ENCODE measurements at places on chromosomes 6 and 20.

GRCh38 chr6:63394656-63395308, 75.0 kb upstream of the LGSN start:
- DNase-seq = no peak

GRCh38 chr20:21074605-21075336, 31.4 kb downstream of the LINC00237 start:
- DNase-seq = no peak

GRCh38 chr6:38178584-38178886, 359.0 kb downstream of the ZFAND3 start:
- DNase-seq = no peak

DNA sequence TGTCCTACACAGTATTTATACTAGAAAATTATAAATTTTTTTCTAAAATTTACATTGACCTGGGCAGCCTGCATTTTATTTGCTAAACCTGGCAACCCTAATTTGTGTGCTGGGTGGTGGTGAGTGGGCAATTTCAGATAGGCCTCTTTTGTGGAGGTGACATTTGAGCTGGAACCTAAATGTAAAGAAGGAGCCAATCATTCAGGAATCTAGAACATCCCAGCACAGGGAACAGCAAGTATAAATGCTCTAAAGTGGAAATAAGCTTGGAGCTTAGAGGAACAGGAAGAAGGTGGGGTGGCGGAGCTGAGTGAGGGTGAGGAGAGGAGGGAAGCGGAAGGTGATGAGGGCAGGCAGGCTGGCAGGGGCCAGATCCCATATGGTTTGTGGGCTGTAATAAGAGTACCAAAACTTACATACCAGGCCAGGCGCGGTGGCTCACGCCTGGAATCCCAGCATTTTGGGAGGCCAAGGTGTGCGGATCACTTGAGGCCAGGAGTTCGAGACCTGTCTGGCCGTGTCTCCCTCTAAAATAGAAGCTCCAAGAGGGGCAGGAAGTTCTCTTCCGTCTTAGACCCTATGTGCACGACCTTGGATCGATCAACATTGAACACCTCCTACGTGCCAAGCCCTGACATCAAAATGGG, 549 bp upstream of the CSE1L start:
- DNase-seq = no peak

- DNase-seq = no peak
These were observed at the start of gene GJA1 for GRCh38 chr6:121435444-121436069. Gene GJA1, plus strand, starts transcription at chr6:121435646. Its CDS starts 11,202 bp downstream, at chr6:121446848.

GRCh38 chr6:100392423-100392822, 72.3 kb downstream of the SIM1 start:
- no peak for DNase-seq

DNA sequence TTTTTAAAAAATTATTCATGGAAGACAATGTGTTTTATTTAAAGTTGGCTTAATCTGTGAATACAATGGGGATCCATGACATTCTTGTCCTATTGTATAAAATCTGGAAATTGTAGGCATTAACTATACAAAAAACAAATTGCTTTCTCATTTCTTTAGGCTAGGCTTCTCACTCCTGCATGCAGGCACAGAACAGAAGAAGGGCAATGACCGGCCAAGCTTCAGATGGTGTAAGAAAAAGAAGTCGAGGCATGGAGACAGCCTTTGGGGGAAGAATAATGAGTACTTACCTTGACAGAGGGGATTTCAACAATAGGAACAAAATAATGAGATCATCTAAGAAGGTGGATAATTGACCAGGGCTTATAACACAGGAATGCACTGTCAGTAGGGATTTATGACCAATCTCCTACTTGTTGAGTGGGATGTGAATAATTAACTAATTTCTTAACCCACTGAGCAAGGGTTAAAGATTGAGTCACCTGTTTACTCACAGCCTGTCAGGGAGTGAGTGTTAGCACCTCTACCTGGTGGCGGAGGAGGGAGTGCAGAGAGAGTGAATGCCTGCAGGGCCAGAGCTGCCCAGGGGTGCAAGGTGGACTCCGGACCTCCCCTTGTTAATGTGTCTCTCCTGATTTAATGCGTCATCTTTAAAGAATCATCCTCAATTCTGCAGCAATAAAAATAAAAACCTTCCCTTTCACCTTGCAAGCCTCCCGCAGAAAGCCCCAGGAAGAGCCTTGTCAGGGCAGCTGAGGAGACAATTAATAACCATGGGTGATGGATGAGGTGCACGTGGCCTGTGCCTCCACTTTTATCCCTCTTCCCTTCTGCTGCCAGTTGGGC, 3.9 kb downstream of the SLC22A2 start:
- no peak for DNase-seq

DNA sequence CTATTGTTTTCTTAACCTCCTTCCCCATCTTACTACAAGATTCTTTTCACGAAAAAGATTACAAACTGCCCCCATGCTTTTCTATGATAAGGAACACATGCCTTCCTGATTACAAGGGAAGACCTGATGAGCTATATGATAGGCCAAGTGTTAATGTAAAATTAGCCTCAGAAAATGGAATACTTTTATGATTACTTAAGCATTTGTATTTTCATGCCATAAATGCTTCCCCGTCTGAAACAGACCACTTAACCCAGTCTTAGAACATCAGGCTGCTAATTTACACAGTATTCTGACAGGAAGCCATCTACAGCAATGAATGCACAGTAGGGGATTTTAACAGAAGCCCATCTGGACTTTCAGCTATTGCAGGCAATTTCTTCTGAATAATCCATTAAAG, 274.9 kb downstream of the HAO1 start:
- DNase-seq = no peak

DNA sequence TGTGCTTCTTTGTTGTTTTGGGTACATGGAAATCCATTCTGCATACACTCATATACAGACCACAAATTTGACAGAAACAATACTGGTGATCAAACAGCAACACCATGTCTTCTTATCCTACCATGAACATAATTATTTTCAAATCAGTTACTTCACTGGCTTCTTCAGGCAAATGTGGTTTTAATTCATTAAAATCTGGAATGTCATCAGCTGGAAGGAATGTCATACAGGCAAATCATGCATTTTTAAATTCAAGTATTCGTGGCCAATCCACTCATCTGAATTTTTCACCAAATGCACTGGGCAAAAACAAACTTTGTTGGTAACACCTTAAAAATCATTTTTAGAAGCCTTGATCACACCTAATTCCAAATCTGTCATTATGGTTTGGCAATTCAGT, 59.3 kb downstream of the KIF6 start:
- DNase-seq = no peak

- DNase-seq = no peak
These were observed 99.3 kb downstream of the PFDN4 start for GRCh38 chr20:54306985-54307710.

DNA sequence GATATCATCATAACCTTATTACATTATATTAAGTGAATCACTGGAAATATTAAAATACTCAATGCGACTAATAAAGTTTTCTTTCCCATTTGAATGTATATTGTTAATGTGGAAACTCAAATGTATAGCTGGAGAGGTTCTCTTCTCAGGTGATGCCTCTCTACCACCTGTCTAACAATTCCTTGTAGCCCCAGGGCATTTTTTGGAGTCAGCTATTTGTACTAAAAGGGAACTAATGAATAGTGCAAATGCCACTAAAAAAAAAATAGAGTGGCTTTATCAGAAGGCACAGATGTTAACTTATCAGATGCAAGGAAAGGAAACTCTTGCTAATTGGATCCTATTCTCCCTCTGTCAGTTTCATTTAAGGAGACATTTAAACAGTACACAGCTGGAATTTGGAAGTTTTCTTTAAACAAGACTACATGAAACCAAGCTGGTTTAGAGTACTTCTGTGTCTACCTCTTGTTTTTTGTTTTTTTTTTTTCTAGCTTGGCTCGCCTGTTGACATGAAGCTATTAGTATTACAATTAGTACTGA, 897.0 kb upstream of the SLC35B3 start:
- DNase-seq = no peak

DNA sequence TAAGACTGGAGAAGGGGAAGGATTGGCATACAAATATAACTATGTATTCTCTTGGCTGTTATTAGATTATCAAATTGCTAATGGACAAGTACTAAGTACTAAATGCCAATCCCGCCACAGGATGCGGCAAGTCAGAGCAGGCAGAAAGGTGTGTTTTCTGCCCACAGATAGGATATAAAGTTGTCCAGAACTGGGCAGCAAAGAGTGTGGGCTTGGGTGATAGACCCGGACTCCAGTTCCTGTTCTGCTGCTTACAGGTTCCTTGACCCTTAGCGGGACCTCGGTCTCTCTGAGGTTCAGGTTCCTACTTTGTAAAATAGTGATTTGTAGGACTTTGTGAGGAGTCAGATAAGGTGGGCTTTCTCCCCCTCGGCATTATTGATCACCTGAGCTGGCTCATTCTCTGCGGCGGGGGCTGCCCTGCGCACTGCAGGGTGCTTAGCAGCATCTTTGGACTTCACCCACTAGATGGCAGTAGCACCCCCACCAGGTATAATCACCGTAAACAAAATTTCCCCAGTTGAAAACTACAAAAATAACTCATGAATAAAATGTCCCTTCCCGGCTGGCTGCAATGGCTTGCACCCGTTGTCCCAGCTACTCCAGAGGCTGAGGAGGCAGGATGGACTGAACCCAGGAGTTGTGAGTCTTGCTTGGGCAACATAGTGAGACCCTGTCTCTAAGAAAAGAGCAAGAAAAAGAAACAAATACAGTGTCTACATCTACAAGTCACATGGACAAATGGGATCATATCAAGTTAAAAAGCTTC, 193.1 kb downstream of the DOK5 start:
- no peak for DNase-seq

GRCh38 chr6:54817236-54817635, 29.3 kb upstream of the FAM83B start:
- no peak for DNase-seq

DNA sequence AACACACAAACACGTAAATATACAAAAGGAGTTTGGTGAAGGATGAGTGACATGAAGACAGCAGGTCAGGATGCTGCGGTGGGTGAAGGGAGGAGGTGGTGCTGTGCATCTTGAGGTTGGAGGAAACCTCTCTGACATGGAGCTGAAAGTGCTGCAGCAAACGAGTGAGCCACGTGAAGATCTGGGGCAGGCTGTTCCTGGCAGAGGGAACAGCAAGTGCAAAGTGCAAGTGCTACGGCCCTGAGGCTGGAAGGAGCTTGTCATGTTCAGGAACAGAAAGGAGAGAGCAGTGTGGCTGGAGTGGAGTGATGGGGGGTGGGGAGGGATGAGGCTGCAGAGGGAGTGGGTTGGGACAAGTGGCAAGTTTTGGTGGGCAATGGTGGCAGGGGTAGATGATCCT, 24.8 kb upstream of the ANGPT4 start:
- DNase-seq = no peak

- DNase-seq = no peak
These were observed 898.0 kb upstream of the EYS start for GRCh38 chr6:66605011-66605410.

DNA sequence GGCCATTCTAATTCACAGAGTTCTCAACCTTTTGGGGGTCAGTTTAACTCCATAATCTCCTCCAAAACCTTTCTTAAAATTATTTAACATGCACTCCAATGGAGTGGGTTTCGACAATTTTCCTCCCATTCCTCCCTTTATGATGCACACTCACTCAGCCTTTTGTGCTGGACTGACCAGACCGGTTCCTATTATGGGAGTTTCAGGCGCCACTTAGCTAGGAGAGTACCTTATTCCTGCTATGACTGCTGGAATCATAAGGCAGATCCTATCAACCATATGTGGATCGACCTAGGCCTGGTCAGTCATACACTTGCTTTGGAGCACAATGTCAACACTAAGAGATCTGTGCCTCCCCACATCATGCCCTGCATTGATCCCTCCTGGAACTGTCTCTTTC, 63.9 kb upstream of the MOCS1 start:
- DNase-seq = no peak

DNA sequence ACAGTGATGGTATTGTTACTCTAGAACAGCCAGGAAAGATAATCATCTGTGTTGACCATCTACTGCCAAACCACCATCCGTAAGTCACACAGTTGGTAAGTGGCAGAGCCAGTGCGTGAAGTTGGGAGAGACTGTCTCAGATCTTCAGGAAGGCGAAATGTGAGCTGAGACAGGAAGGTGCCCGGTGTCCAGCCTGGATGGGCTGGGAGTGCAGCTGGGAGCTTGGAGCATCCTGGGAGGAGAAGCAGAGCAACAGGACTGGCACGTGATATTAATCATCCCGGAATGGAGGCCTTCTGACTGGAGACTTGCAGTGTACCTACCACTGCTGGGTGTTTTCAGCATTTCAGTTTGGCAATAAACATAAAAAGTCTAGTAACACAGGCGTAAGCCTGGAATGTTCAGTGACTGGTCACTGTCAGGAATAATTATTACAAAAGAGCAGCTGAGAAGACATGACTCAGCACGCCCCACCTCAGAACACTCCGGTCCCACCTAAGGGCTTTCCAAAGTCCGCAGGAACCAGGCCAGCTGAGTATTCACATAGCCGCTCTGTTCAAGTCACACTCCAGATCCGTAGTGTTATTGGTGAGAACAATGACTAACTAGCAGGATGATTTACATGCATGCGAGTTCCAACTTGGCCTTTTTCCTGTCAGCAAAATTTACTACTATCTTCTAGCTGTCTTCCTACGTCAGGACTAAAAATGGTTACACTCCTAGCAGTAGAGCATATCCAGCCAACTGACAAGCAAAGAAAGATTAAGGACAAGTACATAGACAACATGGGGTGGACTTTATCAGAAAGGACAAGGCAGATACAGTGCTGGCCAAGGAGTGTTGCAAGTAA, 45.1 kb upstream of the PNRC1 start:
- no peak for DNase-seq

DNA sequence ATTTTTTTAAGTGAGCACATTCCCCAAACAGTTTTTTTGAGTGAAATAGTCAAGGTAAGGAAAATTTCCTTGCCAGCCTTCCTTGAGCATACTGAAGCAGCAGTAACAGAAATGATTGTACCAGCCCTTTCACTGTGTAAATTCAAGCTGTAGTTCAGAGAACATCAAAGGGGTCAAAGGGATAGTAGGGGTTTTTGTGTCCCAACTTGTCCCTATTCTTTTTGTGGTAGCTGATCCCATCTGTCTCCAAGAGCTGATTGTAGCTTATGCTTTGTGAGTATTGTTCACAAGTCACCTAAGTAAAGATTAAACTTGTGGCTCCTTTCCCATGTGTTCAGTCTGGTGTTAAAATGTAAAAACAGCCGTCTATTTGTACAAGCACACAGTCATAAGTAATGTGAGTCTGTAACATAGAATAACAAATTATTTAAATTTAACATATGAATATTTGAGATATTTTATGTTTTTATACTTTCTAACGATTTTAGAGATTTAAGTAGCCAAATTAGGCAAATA, 185.0 kb downstream of the CENPW start:
- no peak for DNase-seq

DNA sequence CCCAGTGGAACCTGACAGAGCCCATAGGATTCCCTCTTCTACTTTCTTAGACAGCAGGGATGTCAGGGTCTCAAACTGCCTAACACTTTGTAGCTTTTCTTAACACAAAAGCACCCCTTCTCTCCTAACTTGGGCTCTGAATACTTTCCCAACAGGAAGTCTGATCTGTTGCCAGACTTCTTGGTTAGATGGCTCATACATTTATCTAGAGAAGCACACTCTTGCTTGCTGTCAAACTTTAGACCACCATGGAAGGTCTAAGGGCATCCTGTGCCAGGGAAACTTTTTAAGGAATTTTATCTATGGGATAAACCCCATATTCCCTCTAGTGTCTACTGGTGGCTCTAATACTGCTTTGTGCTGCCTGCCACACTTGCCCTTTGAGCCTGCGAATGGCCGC, 3.3 kb upstream of the C6orf136 start:
- DNase-seq = no peak

Data from stimulated activated CD8-positive, alpha-beta memory T cell treated with anti-CD3 and anti-CD28 coated beads, Interleukin-4, amount 100 ng/mL, for 1 hour (primary cell).